ENCODE measurements at places on chromosomes 13 and 19.
A peak's percentile ranks its signal among the peaks of the same experiment; 100 is the strongest.

GRCh38 chr13:113610266-113610665, 25.7 kb downstream of the TFDP1 start:
- DNase-seq: no peak

- DNase-seq: no peak
Measured at GRCh38 chr19:40193587-40193849, 2.3 kb downstream of the MAP3K10 start.

DNA sequence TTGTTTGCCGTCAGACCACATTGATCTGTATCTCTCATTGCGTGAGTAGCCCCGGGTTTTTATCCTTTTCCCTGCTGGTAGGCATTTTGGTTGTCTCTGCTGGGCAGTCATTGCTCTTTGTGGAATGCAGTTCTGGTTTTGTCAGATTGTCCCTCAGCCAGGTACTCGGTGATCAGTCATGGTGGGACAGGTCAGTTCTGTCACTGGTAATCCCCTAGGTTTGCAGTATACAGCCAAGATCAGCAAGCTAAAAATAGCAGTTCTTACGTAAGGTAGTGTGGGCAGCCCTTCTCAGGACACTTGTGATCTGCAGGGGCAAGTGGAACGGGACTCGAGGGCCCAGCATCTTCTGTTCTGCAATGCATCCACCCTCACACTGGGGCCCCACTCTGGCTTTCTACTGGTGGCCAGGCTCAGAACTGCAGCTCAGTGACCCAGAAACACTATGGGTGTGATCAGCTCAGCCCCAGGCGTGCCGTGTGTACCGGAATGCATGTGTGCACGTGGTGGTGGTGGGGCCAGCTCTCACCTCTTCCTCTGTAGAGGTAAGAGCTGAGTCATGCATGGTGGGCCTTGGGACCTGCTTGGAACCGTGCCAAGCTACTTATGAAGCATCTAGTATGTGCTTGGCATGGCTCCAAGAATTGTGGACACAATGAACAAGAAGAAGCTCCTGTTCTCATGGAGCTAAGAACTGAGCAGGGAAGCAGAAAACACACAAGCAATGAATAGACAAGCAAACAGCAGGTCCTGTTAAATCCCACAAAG, 6.3 kb downstream of the PLEKHF1 start:
- DNase-seq: peak; percentile 76

- DNase-seq: no peak
Measured at GRCh38 chr13:38202740-38203139, 146.9 kb upstream of the UFM1 start.

DNA sequence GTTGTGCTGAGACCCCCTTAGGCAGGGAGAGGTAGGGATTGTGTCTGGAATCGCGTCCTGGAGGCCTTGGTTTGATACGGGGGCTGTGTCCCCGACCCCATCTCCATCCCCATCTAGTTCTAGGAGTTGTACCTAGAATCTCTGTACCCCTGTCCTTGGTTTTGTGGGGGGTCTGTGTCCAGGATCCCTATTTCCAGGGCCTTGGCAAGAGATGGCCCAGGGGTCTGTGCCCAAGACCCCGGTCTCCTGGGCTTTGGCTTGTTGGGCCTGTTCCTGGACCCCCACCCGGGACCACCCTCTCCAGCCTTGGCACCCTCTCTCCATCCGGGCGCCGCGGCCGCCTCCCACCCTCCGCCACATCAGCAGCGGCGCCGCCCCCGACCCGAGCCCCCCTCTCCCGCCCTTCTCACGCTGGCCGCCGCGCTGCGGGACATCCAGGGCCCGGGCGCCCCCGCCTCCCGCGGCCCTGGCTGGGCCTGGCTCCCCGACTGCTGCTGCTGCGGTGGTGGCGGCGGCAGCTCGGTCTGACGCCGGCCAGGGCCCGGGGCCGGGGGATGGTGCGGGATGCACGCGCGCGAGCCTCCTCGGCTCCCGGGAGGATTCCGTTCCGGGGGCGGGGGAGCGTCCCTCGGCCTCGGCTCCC, at the start of gene NUMBL:
TSS of gene NUMBL (minus strand) at position 602 of the 643 bp plus-strand sequence. CDS start at position 434, 168 bp downstream.
- DNase-seq: no peak

Measured in activated naive CD8-positive, alpha-beta T cell treated with anti-CD3 and anti-CD28 coated beads, Interleukin-2, amount 10 ng/mL, durations not matched to agents 7 days and 5 days (primary cell).